Fibroblast of the conjunctiva (primary cell): ENCODE measurements at places on chromosomes 4 and X.

DNA sequence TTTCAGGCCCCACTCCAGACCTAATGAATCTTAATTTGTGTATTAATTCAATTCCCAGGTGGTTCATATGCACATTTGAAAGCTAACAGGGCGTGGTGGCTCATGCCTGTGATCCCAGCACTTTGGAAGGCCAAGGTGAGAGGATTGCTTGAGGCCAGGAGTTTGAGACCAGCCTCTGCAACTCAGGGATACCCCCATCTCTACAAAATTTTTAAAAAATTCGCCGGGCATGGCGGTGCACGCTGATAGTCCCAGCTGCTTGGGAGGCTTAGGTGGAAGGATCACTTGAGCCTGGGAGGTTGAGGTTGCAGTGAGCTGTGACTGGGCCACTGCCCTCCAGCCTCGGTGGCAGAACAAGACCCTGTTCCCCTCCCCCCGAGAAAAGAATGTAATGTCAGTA, 31.2 kb downstream of the ADD1 start:
- DNase-seq = no peak

DNA sequence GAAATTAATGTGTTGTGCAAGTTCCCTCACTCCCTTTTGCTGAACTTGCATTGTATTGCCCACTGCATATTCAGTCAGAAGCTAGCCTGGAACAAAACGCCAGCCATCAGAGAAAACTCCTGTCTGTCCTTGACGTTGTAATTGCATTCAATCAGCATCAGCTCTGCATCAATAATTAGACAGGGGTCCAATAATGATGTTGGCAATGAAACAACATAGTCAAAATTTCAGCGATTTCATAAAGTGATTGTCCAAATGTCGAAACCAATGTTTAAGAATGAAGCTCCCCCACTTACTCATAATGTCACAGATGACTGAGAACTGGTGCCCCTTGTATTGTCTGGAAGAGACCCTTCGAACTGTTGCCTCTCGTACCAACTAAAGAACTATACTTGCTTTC, 504.2 kb upstream of the TENM3 start:
- DNase-seq = no peak

DNA sequence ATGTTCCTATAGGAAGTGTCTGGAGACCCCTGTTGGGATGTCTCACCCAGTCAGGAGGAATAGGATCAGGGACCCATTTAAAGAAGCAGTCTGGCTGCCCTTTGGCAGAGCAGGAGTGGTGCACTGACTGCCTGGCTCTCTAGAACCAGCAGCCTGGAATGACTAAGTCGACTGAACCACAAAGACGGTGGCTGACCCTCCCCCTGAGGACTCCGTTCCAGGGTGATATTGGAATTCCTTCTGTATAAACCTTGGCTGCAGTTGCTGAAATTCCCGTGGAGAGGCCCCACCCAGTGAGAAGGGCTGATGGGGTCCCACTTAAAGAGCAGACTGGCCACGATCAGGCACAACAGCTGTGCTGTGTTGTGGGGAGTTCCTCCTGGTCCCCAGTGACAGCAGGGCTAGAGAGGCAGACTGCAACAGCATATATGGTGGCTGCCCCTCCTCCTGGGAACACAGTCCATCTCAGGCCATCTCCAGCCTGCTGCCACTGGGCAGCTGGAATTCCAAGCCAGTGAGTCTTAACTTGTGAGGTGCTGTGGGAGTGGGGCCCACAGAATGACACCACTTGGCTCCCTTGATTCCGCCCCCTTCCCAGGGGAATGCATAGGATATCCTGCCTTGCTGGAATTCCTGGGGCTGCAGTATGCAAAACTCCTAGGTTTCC, 41.8 kb upstream of the RLIM start:
- DNase-seq = no peak

DNA sequence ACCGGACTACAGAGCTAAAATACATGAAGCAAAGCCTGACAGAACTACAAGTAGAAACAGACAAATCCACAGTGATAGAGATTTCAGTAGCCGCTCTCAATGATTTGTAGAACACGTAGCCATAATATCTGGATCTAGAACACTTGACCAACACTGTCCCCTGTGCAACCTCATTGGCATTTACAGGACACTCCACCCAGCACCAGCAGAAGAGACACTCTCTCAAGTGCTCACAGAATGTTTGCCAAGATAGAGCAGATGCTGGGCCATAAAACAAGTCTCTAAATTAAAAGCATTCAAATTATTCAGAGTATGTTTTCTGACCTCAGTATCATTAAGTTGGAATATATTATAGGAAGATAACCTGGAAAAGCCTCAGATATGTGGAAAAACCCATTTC, 21.7 kb downstream of the HTT start:
- DNase-seq = no peak

- no peak for DNase-seq
Observed at GRCh38 chr4:138736362-138736761, 279.2 kb upstream of the NOCT start.

GRCh38 chrX:1614927-1615326, at the start of gene ASMT:
Gene ASMT (plus strand): TSS chrX:1615059. CDS start chrX:1615200, 141 bp downstream.
- DNase-seq = no peak

- DNase-seq = no peak
Observed at GRCh38 chrX:51163730-51164129, 168.9 kb upstream of the NUDT10 start.

GRCh38 chr4:35342833-35343232, 901.5 kb downstream of the ARAP2 start:
- no peak for DNase-seq

DNA sequence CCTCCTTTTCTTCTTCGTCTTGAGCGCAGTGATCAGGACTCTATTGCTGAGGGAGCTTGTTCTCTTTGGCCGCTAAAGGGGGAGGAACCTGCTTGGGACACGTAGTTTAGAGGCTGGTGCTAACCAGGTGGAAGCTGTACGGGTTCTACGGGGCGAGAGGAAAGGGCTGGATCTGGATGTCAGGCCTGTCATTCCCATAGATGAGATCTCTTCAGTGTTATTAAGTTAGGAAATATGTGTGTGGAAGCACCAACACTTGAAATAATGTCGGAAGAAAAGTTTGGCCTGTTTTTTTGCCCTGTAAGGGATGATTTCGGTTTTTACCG, 643 bp downstream of the SRP72 start:
- no peak for DNase-seq
